ENCODE measurements at places on chromosomes 5 and 9.

- DNase-seq = no peak
These were observed 6.8 kb upstream of the WDR41 start for GRCh38 chr5:77498952-77499351.

DNA sequence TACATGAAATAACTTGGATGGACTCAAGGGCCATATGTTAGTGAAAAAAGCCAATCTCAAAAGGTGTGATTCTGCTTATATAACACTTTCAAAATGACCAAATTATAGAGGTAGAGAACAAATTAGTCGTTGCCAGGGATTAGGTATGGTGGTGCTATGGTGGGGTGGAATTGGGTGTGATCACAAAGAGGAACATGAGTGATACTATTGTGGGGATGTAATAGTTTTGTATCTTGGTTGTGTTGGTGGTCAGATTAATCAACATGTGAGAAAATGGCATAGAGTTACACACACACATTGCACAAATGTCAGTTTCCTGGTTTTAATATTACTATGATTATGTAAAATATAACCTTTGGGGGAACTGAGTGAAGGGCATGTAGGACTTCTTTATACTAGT is 31.9 kb downstream of the CAMK4 start:
- no peak for DNase-seq

GRCh38 chr5:137648361-137648760 is 87.5 kb downstream of the KLHL3 start:
- no peak for DNase-seq

- DNase-seq = no peak
These were observed 821.2 kb downstream of the PTPRD start for GRCh38 chr9:9791611-9792010.
